A549 treated with AZD2906 at 1 μM for 4 hours (cell line): ENCODE measurements at places on chromosomes 12 and 14. TPM values are rescaled to one million over a fixed set of nuclear protein-coding genes. Genes with fewer than 3 reads are reported as not detected.

Gene R3HDM2
- 7.5 to 10.4 TPM (median 7.9 TPM) in 5 replicates for total RNA-seq

Gene LUM
- 0.08 to 0.49 TPM (median 0.30 TPM) in 5 replicates for total RNA-seq

Gene KRT1
- not detected in 5 replicates for total RNA-seq

Gene VWF
- total RNA-seq = 0.05 to 0.24 TPM (median 0.15 TPM) in 5 replicates
